ENCODE measurements at places on chromosomes 6 and 20.

- DNase-seq = no peak
Observed at GRCh38 chr6:15877231-15877630, 214.4 kb upstream of the DTNBP1 start.

DNA sequence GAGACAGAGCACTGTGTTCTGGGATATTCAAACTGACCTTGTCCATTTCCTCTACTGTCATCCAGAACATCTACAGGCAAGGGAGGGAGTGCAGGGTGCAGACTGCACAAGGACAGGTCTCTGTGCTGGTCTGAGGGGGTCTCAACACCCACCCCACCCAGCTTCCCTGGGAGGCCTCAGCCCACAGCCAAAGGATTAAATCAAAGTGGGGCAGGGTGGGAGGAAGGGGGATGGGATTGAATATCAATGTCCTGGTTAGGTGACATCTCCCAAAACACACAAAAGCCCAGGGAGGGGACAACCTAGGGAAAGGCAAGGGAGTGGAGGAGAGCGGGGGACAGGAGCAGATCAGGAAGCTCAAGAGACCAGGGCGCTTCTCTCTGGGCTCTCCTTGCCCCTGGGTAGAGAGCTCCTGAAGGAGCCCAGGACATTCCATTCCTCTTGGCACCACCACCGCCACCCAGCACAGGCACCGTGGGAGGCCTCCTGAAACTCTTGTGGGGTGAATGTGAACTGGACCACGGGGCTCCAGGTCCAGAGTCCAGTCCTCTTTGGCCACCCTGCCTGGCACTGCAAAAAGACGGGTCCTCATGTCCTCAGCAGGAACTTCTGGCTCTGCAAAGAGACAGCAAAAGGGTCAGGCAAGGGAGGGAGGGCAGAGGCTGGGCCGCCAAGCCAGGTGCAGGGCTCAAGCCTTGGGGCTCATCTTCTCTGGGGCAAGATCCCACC, 73.9 kb downstream of the JPH2 start:
- no peak for DNase-seq

- no peak for DNase-seq
Observed at GRCh38 chr6:112218563-112218962, 35.8 kb downstream of the LAMA4 start.

GRCh38 chr6:100568255-100568654, 103.5 kb upstream of the SIM1 start:
- no peak for DNase-seq

DNA sequence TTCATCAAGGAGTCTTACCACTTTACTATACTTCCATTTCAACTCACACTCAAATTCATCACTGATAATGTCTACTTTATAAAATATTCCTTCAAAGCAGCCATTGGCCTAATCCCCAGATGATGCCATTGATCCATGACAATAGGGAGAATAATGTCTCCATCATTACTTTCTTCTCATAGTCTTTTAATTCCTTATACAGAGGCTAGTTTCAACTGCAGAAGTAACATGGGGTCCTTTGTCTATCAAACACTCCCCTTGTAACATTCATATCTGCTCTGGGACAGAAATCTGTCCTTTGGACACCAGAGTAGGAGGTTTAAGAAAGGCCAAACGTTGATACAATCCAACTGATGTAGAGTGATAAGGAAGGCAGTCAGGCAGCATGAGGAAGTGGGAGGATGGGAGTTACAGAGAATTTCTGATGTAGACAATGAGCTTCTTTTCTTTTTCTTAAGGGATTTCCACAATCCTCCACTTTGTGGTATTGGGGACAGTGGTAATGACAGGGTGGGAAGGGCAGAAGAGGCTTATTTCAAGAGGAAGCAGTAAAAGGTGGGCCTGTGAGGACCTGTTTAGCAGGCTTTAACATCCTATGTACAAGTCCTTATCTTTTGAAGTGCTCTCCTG, 18.9 kb upstream of the HLA-DOA start:
- no peak for DNase-seq

- peak; percentile 7 for DNase-seq
Observed at GRCh38 chr6:127606131-127606562, 29.2 kb downstream of the C6orf58 start.

Data from frontal cortex (tissue), 4 donors.